Camera-type eye (tissue), 1 donor: ENCODE measurements at places on chromosomes 1 and 21. TPM values are rescaled to one million over a fixed set of nuclear protein-coding genes. Genes with fewer than 3 reads are reported as not detected.

LENEP gene
- 6.0 TPM for total RNA-seq

C1orf74 gene
- total RNA-seq = 2.6 TPM

SPEN gene
- total RNA-seq = 115 TPM

KCNN3 gene
- total RNA-seq = 4.0 TPM

FNDC5 gene
- 69.1 TPM for total RNA-seq

CYP4A11 gene
- total RNA-seq = not detected

SNRNP40 gene
- total RNA-seq = 79.1 TPM

ITSN1 gene
- total RNA-seq = 121 TPM

PADI4 gene
- 3.0 TPM for total RNA-seq

OPRD1 gene
- total RNA-seq = 5.2 TPM

TAL1 gene
- total RNA-seq = 4.2 TPM

HOOK1 gene
- 50.6 TPM for total RNA-seq

CYP4Z1 gene
- total RNA-seq = 0.33 TPM

WDR47 gene
- total RNA-seq = 46.0 TPM

F13B gene
- not detected for total RNA-seq

AJAP1 gene
- 7.6 TPM for total RNA-seq
